ENCODE measurements at places on chromosomes 13 and 19.

DNA sequence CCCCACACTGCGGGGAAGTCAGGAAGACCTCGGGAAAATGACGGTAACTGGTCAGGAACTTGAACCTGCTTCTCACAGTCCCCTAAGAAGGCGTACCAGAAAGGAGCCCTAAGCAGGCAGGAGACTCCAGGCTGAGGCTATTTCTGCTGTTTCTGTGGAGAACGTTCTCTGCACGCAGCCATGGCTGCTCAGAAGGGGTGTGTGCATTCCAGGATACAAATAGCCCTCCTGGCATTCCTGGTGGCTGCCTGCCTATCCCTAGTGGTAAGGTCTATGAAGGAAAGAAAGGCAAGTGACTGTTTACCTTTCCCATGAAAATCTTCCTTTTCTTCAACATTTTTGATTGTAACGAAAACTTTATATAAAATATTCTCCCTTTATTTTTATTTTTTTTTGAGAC lies 2.5 kb downstream of the SGCG start:
- DNase-seq: no peak

GRCh38 chr19:27647423-27647822 lies 1565.5 kb downstream of the UQCRFS1 start:
- no peak for DNase-seq

DNA sequence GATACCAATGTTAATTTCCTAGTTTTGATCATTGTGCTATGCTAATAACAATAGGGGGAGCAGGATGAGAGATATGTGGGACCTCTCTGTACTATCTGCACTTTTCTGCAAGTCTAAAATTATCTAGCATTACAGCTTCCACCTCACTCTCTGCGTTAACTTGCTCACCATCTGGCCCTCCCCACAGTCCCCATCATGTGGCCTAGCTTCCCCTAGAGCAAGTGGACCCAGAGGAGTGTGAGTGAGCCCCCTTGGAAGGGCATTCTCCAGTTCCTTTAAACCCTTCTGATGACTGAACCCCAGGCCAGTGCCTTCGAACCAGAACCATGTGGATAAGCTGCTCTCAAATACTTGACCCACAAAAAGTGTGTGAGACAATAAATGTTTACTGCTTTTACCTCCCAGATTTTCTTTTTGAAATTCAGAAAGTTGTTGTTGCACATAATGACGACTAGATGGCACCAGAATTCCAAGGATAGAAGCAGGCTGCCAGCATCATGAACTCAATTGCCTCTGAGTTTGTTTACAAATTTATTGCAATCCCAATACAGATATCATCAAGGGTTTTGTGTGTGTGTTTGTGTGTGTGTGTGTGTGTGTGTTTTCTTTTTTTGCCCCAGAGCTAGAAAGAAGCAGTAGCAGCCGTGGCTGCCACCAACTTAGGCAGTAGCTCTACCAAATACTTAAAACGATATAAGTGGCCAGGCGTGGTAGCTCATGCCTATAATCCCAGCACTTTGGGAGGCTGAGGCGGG lies 49.0 kb upstream of the ZNF780A start:
- DNase-seq: peak; percentile 38

- DNase-seq: peak; percentile 96
Observed at GRCh38 chr19:3987619-3988371, 2.5 kb upstream of the EEF2 start.

DNA sequence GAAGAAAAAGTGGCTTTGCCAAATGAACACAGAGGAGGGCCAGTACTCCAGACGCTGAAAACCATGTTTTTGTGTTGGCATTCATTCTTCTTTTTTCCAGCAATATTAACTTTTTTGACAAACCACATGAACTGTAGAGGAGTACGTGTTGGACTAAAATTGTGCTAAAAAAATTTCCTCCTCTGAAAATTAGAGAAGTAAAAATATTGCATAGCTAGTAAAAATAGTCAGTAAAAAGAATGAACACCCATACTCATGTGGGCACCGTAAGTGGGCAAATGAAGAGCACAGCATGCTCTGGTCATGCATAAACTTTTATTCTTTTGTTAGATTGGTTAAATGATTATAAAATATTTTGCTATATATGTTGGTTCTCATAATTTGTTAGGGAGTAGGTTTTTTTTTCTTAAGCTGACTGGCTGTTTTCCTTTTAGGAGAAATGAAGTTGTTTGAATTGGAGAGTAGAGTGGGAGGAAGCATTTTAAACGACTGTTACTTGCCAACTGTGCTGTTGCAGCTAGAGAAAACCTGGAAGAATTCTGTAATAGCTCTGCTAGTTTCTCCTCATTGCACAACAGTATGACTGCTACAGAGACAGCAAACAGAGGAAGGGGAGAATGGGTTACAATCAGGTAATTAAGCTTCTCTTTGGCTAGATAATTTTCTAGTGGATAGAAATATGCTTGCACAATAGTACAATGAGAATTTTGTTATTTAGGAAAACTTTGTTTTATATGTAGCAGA lies 222.4 kb downstream of the KCTD12 start:
- DNase-seq: no peak

- DNase-seq: no peak
Observed at GRCh38 chr19:2624537-2625091, 77.9 kb downstream of the GNG7 start.

DNA sequence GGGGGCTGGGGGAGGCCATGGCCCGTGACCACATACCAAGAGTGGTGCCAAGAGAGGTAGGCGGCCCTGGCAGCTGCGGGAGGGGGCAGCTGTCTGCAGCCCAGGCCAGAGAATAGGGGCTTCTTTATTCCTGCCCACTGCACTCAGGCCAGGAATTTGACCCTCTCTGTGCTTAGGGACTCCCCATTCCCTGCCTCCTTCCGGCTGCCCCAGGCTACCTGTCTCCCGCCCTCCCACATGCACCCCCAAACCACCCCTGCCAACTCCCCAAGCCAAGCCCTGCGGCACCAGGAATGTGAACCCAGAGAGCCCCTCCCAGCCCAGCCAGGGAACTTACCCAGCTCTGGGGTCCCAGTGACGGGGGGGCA lies 687 bp downstream of the PLEKHA4 start:
- DNase-seq: no peak

DNA sequence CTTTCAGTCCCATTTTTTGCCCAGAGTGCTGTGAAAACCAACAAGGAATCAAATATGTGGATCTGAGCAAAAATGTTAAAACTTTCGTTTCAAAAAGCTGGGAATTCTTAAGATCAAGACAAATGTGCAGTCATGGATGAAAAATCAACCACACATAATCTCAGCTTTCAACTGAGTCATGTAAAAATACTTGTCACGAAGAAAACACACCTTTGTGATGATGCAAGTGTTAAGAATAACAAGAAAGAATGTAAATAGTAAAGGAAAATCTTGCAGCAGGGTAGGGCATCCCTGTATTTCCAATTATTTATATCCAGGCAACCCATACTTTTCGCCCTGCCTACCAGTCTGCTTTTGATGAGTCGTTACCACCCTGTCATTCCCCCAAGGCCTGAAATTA lies 27.4 kb upstream of the DCLK1 start:
- DNase-seq: no peak

DNA sequence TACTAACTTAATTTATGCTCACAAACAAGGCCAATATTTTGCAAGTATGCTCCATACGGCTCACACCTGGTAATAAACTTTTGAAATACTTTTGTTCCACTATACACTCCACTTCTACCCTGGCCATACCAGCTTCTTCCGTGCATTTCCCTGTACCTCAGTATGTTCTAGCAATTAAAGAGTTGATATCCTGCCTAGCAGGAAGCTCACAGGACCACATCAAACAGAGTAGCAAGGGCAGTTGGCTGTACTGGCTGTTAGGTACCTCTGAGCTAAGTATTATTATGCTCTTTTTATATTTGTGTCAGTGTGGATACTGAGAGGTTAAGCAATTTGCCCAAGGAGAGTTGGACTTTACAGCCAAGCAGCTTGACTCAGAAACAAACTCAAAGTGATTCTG lies 257.7 kb downstream of the SLITRK6 start:
- DNase-seq: no peak

- no peak for DNase-seq
Observed at GRCh38 chr13:108120302-108120701, 95.0 kb downstream of the LIG4 start.

- DNase-seq: no peak
Observed at GRCh38 chr13:28099396-28100149, 803 bp downstream of the FLT3 start.

GRCh38 chr13:91302111-91302510 lies 45.4 kb upstream of the MIR17HG start:
- no peak for DNase-seq

- no peak for DNase-seq
Observed at GRCh38 chr13:40345149-40345514, 321.3 kb downstream of the FOXO1 start.

GRCh38 chr13:28185256-28185655 lies 46.9 kb downstream of the PAN3 start:
- DNase-seq: no peak

DNA sequence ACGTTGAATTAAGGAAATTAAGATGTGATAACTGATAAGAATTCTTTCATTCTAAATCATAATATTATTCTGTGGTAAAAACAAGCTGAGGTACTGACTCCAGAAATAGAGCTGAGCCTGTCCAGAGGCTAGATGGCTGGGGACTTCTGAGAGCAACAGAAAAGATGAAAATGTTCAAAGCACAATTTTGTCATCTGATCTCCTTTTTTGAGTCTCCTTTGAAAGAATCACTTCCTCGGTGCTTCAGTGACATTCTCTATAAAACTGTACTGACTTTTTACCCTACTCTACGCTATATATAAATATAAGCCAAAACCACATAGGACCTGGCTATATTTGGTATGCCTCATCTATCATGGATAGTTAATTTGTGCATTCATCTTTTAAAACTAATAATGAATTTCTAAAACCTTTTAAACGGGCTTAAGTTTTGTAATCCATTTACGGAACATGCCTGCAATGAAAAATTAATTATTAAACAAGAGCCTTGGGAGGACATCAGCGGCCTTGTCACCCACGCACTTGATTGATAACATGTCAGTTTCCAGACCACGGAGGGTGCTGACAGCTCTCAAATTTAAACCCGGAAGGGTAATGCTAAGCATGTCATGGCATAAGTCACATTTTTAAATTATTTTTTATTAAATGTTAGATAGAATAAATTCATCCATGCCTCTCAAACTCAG lies 235.5 kb downstream of the PCDH9 start:
- DNase-seq: no peak

- DNase-seq: no peak
Observed at GRCh38 chr19:5196832-5197231, 143.8 kb downstream of the PTPRS start.

DNA sequence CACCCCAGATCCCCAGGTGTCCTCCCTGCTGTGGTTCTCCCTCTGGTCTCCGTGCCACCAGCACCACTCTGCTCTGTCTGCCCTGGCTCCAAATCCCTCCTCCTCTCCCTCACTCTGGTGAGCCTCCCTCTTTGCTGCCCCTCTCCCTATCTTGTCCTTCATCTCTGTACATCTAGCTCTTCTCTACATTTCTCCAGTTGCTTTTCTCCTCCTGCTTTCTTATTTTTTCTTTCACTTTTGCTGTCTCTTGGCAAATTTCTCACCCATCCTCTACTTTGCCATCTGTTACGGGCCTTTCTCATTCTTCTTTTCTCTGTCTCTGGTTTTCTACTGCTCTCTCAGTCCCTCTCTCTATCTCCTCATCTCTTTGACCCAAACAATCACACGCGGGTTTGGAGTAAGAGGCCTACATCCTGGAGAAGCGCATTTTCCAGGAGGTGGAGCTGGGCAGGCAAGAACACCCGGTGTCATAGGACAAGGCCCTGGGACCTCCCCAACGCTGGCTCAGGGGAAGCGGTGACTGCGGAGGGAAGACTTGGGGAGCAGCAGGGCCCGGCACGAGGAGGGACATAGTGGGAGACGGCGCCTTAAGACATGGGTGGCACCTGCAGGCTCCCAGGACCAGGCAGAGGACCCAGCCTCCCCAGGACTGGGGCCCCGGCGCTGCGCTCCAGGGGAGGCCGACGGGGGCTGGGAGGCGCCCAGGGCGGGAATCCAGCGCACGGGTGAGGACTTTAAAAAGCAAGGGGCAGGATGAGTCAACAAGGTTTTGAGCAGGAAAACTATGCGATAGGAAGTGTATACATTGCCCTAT lies 9.9 kb downstream of the ZNF611 start:
- no peak for DNase-seq

- no peak for DNase-seq
Observed at GRCh38 chr13:112132619-112133018, 65.7 kb downstream of the SOX1 start.

DNA sequence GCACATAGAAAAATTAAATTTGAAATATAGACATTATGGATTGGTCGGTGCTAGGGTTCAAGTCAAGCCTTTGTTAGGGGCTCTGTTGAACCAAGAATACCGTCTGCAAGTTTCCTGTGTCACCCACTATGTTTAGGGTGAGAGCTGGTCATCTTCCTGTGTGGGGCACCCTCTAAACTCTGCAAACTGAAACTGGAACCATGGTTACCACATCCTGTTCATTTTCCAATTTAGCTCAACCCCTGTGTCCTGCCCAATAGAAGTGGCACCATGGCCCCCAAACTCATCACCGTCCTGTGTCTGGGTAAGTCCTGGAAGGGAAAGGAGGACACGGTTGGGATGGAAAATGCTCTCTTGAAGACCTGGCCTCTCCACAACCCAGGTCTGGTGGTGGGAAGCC lies 29.9 kb downstream of the LAIR2 start:
- DNase-seq: no peak

GRCh38 chr13:47036294-47037008 lies 139.6 kb upstream of the HTR2A start:
- no peak for DNase-seq

DNA sequence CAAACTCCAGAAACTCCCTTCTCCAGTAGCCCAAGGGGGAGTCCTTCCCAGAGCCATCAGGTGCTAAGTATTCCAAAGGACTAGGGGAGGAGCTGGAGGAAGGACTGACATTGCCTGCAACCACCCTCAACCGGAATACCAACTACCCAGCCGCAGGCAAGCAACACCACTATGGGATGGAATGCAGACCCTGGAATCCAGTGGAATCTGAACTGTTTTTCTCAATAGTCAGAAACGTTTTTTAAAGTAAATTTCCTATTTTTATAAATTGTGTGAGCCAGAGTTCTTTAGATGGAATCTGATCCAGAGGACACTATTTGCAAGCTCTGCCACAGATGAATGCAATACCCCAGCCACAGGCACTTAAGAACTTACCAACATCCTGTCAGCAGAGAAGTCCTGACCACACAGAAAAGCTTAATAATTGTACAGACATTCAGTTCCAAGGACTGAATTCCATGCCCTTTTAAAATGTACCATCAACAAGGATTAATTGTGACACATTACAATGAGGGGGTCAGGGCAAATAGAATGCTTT lies 92.1 kb downstream of the USP12 start:
- DNase-seq: no peak

- DNase-seq: no peak
Observed at GRCh38 chr13:112874751-112875300, 94.2 kb upstream of the MCF2L start.

- no peak for DNase-seq
Observed at GRCh38 chr19:41657157-41657556, 30.3 kb upstream of the CEACAM4 start.

GRCh38 chr13:73590795-73591194 lies 532.0 kb downstream of the KLF5 start:
- no peak for DNase-seq
